GM20000 (cell line): ENCODE measurements at places on chromosomes 11 and 22.

GRCh38 chr11:121163658-121164308, 62.7 kb downstream of the TECTA start:
- DNase-seq, result no peak

DNA sequence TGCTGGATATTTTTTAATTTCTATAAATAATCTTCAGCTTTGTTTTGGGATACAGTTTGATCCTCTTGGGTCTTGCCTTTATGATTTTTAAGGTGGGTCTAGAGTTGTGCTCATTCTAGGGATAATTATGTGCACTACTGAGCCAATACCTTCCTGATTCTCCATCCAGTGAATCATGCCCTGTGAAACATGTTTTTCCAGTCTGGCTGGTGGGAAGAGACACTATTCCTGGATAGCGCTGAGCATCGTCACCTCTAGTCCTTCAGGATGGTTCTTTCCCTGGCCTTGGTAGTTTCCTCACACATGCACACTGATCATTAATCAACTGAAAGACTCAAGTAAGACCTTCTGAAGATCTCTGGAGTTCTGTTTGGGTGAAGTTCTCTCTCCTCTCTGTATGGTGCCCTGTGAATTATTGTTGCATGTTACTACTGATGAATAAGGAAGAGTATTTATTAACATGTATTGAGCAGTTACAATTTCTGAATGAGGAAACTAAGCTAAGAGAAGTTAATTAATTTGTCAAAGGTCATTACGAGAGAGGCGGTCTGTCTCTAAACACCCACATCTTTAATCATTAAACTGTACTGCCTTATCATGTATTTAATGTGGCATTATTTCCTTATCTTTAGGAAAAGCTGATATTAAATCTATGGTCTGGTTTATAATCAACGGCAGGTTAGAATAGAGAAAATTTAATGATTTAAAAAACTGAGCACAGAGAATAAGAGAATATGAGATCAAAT, 39.1 kb upstream of the LIPT2 start:
- no peak for DNase-seq

GRCh38 chr11:121577106-121577848, 124.5 kb upstream of the SORL1-AS1 start:
- DNase-seq, result no peak

- DNase-seq, result no peak
Observed at GRCh38 chr11:61791737-61792309, 576 bp downstream of the TMEM258 start.

GRCh38 chr11:54927704-54928103, 221.1 kb downstream of the OR4A5 start:
- DNase-seq, result no peak

DNA sequence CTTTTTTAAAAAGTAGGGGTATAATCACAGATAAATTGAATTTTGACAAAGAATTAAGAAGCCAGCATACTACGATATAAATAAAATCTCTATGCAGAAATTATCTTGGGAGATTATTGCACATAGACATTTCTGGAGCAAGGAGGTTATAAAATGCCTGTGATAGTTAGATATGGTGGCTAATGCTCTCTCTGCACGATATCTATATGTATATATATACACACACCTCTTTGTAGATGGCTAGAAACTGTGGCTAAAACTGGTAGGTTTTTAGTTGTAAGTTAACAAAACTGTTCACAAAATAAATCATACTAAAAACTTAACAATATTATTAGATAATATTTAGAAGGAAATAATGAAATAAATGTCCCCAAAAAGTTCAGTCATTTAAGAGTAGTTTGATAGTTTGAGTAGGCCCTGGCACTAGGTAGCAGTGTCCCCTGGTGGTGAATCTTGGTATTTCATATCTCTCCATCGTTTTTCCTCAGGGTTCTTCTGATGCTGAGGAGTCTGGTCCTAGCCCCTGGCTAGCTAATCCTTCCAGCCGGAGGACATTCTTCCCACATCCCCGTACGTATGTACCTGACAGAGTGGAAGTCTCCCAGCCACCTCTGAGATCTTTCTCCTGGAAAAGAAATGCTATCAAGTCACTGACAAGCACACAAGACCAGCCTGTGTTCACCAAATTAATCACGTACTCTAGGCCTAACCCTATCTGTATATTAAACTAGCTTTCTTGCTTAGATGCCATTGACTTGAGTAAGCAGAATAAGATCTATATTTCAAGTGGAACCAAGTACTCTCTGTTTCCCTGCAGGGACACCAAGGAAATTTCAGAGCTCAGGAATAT, 32.2 kb downstream of the ART5 start:
- DNase-seq, result peak; percentile 58

DNA sequence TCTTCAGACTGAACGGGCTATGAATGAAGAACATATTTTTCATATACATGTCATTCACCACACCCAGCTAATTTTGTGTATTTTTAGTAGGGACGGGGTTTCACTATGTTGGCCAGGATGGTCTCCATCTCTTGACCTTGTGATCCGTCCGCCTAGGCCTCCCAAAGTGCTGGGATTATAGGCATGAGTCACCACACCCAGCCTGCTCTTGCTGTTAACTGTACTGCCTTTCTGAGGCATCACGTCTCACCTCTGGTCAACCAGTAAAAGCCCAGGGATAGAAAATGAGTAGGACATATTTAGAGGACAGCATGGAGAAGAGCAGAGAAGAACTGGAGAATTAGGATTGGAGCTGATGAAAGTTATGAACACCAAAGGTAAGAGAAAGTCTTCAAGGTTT, 55.6 kb downstream of the APOL3 start:
- DNase-seq, result no peak
